ENCODE measurements at places on chromosomes 4 and X.

GRCh38 chr4:47374477-47374876 is 89.0 kb downstream of the COMMD8 start:
- DNase-seq: no peak

GRCh38 chr4:151105454-151106032 is 6.1 kb downstream of the RPS3A start:
- DNase-seq: no peak

DNA sequence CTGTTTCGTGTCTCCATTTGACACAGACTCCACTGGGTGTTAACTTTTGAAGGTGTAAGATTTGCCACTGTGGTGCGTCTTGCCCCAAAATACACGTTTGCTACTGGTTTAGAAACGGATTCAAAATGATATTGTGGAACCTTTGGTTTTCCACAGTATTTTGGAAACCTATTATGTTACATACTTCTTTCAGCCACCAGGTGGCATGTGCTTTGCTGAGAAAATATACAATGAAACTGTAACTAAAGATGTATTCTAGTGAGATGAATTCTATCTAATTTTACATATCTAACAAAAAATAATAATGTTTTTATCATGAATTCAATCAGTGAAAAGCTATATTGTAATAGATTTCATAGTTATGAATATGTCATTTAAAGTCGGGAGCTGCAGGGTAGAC is 28.4 kb upstream of the SLITRK4 start:
- no peak for DNase-seq

- DNase-seq: no peak
These were observed 195.3 kb downstream of the KCNIP4 start for GRCh38 chr4:21753084-21753760.
